DMS 273 treated with DMSO at 0.1 percent for 48 hours (cell line): ENCODE measurements at places on chromosomes 6 and 20.

DNA sequence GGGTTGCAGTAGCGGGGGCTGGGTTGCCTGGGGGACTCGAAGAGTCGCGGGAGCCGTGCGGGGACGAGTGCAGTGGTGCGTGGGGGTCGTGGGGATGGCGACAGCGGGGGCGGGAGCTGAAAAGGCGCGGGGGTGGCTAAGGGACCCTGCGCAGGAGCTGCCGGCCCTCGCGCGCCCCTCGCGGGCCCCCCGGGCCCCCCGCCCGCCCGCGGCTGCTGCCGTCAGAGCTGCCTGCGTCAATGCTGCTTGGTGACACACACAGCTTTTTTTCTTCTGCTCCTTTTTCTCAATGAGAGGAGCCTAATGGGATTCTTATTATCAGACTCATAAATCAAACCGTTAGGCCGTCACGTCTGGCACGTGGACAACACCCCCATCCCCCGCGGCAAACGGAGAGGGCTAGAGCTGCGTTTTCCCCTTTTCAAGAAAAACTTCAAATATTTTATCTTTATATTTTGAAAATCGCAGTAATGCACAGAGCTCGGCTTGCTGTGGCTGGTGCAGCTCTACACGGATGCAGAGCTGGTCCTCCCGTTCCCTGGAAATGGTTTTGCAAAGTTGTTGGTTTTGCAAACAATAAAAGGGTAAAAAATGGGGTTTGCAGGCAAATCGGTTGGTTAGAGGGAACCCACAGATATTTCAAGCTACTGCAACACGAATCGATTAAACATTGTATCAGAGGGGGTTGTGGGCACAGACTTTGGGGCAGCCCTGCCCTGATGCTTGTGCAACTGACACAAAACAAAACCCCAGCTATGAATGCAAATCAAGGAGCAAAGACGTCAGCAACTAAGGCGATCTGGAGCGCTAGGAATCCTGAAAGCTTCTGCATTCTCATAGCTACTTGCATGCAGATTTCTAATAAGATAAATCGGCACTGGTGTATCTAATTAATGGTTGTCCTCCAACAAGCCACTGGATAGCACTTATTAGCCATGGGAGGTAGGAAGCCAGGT lies 161.4 kb downstream of the TBXT start:
- no peak for DNase-seq

GRCh38 chr6:137217801-137218472 lies 1.2 kb downstream of the IFNGR1 start:
- DNase-seq, result peak; percentile 22

DNA sequence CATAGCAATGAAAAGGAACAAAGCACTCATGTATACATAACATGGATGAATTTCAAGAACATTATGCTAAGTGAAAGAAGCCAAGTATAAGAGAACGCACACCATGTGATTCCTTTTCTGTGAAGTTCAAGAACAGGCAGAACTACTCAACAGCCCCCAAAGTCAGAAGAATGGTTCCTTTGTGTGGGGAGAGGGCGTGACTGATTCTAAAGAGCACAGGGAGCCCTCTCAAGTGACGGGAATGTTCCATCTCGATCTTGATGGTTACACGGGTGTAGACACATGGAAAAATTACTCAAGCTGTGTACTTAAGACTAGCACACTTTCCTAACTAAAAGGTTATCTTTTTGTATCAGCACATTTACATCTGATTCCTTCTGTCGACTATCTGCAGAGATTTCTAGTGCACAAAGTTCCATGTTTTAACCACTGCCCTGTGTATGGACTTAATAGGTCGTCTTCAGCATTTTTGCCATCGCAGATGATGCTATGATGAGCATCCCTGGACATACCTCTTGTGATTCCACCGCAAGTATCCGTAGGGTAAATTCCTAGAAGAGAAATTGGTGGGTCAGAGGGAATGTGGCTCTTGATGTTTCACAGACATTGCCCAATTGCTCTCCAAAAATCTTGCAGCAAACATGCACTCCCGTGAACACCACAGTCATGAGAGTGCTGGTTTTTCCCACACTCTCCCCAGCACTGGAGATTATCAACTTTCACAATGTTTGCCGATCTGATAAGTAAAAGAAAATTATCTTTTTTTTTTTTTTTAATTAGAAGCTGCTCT lies 279.3 kb downstream of the BMP7 start:
- no peak for DNase-seq

DNA sequence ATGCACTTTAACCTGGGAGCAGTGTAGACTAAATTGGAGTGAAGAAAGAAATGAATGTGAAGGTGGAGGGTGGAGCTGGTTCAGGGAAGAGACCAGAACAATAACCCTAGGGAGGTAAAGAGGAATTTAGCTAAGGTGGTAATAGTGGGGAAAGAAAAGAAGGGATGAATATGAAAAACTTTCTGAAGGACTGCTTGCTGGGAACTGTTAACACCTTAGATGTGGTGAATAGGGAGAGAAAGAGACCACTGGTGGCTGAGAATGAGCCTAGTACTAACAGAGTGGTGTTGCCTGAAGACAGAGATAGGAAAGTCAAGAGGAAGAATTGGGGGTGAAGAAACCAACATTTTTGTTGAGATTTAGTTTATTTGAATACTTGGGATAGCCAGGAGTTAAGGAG lies 78.4 kb upstream of the HS3ST5 start:
- no peak for DNase-seq

- DNase-seq, result no peak
Measured at GRCh38 chr20:24206995-24207394, 218.4 kb upstream of the GGTLC1 start.
